ENCODE measurements at places on chromosomes 5 and 9.

DNA sequence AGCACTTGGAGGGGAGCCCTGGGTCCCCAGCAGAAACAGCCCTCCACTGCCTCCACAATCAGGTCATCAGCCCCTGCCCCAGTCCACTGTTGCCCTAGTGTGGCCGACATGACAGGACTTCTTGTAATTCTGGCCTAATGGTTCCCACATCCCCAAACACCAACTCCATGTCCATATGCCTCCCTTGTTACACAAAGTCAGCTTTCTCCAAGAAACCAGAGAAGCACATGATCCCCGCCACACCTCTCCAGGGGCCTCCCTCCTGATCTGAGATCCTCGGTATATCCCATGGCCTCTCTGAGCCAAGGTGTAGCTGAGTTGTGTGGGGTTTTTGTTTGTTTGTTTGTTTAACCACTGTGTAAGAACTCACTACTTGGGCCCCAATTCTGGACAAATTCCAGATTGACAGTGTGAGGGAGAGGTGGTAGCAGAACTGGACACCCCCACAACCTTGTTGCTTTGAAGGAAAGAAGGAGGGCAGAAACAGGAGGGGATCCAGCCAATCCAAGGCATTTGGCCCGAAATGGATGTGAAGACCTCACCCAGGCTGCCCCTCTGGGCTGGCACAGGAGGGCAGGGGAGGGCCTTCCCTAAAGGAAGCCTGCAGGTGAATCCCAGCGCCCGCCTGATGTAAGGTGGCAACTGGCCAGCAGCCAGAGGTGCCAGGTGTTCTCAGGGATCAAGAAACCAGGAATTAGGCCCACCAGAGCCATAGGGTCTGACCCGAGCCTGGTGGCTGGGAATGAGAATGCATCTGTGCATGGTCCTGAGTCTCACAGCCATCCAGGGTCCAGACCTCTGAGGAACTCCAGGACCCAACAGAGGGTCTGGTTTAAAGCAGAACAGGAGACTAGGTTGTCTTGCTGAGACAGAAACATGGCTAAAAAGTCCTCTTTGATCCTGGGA lies 13.4 kb downstream of the IRF1 start:
- DNase-seq: no peak

DNA sequence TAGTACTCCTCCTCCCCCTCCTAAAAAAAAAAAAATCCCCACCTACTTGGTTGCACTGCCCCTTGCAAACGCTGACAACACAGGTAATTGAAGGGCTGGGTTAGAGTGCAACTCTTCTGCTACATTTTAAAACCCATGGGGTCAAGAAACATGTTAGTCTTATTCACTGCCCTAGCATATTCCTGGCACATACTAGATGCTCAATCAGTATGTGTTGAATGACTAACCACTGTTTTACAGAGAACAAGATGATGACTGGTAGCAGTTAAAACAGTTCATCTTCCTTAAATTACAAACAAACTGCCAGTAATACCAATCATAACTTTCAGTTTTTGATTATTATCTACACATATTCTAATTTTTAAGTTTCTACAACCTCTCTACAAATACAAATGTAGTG lies 124.4 kb downstream of the NFIB start:
- DNase-seq: no peak

- no peak for DNase-seq
These were observed 244.8 kb downstream of the MPDZ start for GRCh38 chr9:13034694-13035002.

DNA sequence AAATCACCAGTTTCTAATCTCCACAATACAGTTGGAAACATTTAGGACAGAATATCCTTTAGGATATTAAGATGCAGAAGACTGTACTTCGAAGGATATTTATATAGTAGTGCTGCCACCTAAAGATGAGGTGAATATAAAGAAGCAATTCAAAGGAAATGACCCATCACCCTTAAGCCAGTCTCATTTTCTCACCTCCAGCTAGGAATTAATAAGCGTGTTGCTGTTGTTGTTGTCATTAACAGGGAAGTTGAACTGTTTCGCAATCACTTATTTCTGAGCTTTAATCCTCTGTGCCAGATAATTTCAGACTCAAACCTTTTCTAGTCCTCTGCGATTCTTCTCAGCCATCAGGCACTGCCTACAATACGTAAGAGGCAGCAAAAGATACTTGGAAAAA lies 7.8 kb upstream of the PURA start:
- no peak for DNase-seq
